Activated CD4-positive, alpha-beta T cell treated with anti-CD3 and anti-CD28 coated beads, Interleukin-2, amount 50 U/mL, for 4 hours (primary cell): ENCODE measurements at places on chromosomes 1 and 21.

GRCh38 chr1:147771226-147772125 is 11.1 kb upstream of the GJA5 start:
- no peak for DNase-seq

GRCh38 chr1:12601700-12602658 is 16.0 kb downstream of the DHRS3 start:
- no peak for DNase-seq

DNA sequence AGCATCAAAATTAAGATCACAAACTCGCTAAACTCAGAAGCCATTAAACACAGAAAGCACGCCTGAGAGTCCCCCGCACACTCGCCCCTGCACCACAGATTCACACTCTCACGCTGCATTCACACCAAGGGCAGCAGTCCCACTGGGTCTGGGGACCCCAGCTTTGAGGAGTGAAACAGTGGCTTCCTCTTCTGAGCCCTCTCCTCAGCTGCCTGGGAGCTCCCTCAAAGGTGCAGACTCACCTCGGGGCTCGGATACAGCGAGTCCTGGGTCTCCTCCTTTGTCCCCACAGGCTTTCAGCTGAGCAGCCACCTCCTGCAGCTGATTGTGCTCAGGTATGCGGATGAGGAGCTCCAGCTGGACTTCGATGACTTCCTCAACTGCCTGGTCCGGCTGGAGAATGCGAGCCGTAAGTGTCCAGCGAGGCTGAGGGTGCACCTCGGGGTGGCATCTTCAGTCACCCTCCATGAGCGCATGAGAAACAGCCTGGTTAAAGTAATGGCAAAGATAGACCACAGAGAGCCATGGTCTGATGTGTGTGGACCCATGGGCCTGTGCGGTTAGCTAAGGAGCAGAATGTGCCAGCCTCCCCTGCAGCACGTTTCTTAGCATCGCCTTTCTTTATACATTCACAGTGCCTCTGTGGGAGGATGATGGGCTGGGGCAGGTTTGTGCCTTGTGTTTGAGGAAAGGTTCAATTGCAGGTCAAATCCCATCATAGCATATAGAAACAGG is 47.9 kb downstream of the CAPN9 start:
- DNase-seq, result no peak

DNA sequence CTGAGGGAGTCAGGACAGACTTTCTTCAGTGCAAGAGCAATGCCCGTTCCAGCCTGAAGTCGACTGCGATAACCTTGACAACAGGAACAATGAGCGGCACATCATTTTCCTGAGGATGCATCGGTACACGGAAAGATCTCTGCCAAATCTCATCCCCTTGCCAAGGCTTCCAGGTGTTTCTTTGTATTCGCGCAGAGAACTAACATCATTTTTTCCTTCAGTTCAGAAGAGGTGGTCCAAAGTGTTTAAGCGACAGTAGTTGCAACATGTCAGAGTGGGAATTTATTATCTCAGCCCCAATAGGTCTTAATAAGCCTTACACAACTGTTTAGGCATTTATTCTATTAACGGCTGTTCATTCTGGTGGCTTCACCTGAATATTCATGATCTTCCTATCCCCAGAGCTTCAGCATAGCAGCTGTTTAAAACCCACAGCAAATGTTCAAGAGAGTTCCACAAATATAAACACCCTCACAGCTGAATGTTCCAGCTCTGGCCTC is 129.7 kb upstream of the NFIA start:
- DNase-seq, result no peak

- no peak for DNase-seq
These were observed 29.0 kb downstream of the ATP2B4 start for GRCh38 chr1:203655671-203656070.

- DNase-seq, result no peak
These were observed 65.2 kb downstream of the PPIAL4A start for GRCh38 chr1:120954736-120955135.

GRCh38 chr1:241007668-241008067 is 349.3 kb downstream of the RGS7 start:
- no peak for DNase-seq

- no peak for DNase-seq
These were observed at the start of gene DMRTA2 for GRCh38 chr1:50422946-50423669. Gene DMRTA2 (minus strand): TSS chr1:50423443. CDS start chr1:50421536, 1,907 bp downstream.

DNA sequence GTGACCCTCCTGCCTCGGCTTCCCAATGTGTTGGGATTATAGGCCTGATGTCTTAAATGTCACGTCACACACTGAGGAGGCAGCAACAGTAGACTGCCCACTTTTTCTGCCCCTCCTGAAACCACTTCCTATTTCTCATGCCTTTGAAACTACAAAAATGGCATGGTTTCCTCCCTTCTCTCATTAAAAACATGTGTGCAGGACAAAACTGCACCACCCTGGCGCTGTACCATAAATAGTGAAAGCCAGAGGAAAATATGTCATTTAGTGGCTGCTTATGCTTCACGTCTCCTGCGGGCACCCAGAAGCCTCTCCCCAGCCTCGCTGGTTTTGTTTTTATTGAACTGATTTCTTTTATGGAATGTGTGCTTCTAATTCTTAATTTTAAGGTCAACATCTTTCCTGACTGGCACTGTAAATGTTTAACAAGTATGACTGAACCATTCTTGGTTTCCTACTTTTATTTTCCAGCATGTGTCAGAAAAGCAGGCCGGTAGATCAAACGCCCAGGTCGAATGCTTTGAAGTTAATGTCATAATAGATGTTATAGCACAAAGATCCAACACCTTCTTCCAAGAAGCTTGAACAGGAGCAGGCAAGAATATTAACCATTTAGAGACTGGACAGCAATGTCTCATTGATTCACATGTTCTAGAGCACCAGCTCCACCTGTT is 59.6 kb upstream of the C1orf87 start:
- DNase-seq, result no peak

- no peak for DNase-seq
These were observed 62.4 kb downstream of the HIVEP3 start for GRCh38 chr1:41856151-41856943.

- DNase-seq, result no peak
These were observed 7.9 kb upstream of the C2CD2 start for GRCh38 chr21:41961753-41962152.

DNA sequence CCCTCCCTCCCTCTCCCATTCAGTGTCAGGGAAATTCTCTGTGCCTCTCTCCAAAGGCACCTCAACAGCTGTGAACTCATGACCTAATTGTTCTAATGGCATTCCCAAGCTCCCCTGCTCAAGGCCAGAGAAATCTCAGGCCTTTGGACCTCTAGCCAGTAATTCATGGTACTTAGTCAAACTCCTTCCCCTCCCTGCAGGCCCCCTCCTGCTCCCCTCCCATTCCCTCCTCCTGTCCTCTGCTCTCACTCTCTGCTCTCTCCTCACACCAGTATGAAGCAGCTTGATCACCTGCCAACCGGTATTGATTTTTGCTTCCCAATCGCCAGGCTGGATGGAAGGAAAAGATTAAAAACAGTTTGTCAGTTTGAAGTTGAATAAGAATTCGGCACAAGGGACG is 370.5 kb upstream of the PBX1 start:
- no peak for DNase-seq

DNA sequence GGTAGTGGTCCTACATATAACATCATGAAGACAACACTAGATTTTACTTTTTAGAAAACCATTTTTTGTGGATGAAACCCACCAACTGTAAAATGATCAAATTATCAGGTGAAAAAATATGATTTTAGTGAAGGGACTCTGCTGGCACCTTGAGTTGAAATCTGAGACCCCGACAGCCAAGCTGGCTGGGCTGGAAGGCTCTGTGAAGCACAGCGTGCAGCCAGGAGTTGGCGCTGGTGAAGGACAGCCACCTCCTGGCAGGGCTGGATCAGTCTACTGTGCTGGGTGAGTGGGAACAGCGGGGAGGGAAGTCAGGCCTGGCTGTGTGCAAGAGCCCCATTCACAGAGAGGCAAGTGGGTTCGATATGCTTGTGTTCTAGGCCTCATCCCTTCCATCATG is 47.9 kb downstream of the DDAH1 start:
- DNase-seq, result no peak

GRCh38 chr1:174134003-174134659 is 25.2 kb upstream of the RABGAP1L start:
- DNase-seq, result no peak

- DNase-seq, result no peak
These were observed 51.6 kb upstream of the KCND3 start for GRCh38 chr1:112040891-112041740.

GRCh38 chr1:41833519-41834000 is 85.2 kb downstream of the HIVEP3 start:
- DNase-seq, result no peak

- no peak for DNase-seq
These were observed 18.8 kb downstream of the RNF115 start for GRCh38 chr1:145805057-145805456.

DNA sequence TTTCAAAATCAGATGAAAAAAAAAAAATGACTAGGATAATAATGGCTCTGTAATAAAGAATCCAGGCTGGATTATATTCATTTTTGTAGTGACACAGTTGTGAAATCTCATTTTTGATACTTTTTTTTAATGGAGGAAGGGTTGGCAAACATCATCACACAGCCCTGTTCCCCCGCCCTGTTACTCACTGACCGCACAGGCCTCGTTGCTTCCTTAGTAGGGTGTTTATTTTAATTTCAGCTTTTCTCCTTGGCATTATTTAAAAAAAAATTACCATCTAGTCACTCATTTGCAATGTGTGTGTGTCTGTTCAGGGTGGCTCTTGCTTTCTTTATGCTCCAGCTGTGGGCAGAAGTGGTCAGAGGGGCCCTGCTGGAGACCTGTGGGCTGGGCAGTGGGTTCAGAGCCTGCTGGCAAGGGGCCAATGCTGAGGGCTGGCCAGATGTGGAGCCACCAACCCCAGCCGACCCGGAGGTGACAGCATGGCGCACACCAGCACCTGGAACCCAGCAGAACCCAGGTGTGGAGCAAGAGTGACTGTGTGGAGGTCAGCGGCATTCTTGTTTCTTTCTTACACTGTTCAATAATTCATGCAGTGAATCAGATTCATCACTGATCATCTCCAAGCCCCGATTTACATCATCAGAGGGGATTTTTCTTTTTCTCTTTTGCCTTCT is 44.6 kb downstream of the ZSCAN20 start:
- no peak for DNase-seq

DNA sequence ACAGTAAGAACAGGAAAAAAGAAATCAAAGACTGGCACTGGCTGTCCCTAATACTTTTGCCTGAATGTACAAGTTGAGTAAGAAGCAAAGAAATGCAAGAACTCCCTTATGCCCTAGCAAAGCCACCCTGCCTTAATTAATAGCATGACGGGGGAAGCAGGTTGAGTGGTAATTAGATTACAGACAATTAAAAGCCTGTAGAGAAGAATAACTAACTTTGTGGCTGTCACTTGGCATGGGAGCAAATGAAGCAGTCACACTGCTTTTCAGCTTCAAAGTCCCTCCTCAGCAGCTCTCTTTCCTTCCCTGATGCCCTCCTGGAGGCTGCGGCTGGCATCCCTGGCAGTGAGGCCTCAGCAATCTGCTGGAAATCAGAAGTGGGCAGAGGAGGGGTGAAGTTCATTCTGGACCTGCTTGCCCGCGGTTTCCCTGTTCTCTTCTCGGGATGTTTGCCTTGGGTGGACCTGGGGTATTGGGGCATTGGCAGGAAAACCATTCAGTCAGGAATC is 3.4 kb downstream of the OPTC start:
- no peak for DNase-seq

GRCh38 chr1:240693036-240693435 is 81.1 kb upstream of the GREM2 start:
- DNase-seq, result no peak

DNA sequence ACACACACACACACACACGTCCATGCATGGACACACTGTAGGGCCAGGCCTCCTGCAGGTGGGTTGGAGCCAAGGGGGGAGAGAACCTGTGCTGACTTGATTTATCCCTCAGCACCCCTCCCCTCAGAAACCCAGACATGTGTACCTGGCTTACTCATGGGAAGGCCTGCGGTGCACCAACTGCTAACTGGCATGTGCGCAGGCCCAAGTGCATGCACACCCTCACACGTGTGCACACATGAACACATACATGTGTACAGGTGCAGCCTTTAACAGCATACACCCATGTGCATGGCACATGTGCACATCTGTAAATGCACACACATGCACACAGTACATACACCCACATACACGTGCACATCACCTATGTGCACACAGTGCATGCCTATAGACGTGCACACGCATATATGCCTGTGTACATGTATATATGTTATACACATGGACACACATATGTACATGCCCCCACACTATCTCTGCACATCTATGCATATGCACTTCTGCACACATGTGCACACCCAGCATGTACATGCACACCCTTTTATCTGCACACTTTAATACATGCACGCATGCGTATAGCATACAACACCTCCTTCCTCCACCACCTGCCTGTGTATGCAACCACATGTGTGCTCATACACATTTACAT is 67.5 kb downstream of the TRIM11 start:
- no peak for DNase-seq

DNA sequence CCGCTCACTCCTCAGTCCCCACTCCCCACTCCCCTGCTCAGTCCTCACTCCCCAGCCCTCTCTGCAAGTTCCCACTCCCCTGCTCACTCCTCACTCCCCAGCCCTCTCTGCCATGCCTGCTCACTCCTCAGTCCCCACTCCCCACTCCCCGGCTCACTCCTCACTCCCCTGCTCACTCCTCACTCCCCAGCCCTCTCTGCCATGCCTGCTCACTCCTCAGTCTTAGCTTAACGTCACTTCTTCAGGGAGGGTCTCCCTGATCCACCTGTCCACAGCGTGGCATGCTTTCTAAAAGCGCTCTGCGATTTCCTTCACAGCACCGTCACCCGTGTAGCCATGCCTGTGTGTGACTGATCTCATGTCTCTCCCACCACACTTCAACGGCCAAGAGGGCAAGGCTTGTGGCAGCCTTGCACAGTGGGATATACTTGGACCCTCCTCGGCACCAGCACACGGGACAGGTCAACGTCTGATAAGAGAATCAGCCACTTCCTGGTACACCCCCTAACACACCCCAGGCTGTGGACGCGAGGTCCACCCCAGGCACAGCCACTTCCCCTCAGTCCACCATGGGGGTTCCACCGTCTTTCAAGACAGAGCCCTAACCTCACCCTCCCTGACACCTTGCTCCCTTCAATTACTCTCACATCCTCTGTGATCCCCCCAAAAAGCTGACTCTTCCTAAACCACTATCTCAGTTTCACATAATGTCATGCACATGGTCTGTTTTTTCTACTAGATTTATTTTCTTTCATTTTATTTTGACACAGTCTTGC is 14.0 kb downstream of the PRDM15 start:
- no peak for DNase-seq

- DNase-seq, result no peak
These were observed 21.9 kb upstream of the FAM3B start for GRCh38 chr21:41294548-41295231.

DNA sequence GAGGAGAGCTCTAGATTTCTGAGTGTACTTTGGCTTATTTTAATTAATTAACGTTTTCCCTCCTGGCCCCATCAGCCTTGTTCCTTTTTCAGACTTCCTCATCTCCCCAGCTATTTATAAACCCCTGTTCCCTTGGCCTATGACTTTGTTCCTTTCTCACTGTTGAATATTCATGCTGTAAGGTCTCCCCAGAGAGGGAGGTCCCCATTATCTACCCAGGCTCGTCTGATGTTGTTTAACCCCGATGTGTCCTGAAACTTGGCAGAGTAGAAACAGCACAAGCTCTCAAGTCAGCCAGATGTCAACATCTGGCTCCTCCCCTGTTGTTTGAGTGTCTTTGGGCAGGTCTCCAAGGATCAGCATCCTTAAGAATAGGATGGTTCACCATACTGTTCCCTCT is 153.6 kb downstream of the HIVEP3 start:
- no peak for DNase-seq
